ENCODE measurements at places on chromosomes 16 and 17.
A peak's percentile ranks its signal among the peaks of the same experiment; 100 is the strongest.

DNA sequence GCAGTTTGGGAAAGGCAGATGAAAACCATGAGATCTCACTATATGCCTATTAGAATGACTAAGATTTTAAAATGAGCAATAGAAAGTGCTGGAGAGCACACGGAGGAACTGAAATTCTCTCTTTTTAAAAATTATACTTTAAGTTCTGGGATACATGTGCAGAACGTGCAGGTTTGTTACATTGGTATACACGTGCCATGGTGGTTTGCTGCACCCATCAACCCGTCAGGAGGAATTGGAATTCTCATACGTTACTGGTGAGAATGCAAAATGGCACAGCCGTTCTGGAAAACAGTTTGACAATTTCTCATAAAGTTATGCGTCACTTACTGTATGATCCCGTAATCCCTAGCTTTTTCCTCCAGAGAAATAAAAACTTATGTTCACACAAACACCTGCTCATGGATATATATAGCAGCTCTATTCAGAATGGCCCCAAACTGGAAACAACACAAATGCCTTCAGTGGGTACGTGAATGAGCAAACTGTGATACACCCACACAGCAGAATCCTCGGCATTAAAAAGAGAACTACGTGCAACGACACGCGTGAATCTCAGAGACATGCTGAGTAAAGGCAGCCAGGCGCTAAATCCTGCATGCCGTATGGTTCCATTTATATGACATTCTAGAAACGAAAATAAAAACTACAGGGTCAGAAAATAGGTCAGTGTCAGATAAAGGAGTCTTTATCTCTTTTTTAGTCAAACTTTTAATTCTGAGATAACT, 11.8 kb downstream of the PIK3R6 start:
- no peak for DNase-seq

DNA sequence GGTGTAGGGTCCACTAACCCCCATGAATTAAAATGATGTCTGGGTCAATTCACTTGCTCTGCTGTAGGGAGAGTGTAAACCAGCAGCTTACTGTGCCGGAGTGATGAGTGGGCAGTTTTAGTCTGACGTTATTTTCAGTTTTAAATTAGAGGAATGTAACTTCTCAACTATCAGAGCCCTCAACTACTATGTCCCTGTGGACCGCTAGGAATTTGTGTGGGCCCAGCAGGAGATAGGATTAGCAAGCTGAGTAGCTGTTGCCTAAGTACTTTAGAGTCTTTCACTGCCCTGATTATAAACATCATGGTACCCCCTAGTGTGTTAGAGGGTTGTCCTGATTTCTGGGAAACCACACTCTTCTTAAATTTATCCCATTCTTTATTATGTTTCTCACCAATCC, 11.4 kb downstream of the MARVELD3 start:
- no peak for DNase-seq

DNA sequence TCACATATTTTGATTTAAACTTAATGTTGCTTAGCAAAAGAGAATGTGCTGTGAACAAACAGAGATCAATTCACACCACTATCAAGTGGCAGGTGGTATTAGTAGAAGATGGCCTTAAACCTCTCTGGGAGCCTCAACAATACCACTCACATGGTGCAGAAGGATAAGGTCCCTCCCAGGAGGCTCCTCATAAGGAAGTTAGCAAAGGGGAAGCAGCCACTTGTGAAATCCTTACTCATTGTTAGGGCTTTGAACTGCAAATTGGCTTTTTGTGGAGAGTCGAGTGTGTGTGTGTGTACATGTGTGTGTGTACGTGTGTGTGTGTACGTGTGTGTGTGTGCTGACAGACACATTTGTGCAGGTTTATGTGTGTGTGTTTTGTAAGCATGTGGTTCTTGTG, 48.9 kb upstream of the ASIC2 start:
- DNase-seq: no peak

DNA sequence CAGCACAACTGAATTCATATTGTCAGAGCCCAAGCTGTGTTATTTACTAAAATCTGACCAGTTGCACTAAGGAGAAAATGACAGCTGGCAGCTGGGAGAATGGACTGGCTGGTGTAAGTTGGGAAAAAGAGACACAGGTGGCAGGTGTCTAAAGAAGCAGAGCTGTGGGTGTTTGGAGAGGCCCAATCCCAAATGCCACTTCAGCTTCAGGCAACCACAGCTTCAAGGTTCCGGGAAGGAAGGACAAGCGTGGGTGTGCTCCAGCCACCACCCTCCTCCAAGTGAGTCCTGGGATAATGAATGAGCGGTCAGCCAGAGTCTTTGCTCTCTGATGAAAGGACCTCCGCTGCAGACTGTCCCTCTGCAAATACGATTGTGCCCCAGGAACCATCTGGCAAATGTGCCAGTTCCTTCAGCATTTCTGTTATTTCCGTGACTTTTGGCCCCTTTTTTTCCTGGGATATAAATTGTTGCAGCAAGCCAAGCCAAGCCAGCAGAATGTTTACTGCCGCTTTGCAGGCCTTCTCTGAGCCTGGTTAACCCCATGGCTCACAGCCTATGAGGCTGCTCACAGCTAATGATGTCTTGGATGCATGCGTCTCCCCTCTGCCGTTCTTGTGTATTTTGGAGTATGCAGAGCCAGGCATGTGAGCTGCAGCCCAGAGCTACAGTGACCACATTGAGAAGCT, 9.5 kb upstream of the RHBDL3 start:
- no peak for DNase-seq

- no peak for DNase-seq
Observed at GRCh38 chr17:80287806-80288567, 27.3 kb downstream of the RNF213 start.

- no peak for DNase-seq
Observed at GRCh38 chr17:50270435-50271362, 3.6 kb upstream of the TMEM92 start.

DNA sequence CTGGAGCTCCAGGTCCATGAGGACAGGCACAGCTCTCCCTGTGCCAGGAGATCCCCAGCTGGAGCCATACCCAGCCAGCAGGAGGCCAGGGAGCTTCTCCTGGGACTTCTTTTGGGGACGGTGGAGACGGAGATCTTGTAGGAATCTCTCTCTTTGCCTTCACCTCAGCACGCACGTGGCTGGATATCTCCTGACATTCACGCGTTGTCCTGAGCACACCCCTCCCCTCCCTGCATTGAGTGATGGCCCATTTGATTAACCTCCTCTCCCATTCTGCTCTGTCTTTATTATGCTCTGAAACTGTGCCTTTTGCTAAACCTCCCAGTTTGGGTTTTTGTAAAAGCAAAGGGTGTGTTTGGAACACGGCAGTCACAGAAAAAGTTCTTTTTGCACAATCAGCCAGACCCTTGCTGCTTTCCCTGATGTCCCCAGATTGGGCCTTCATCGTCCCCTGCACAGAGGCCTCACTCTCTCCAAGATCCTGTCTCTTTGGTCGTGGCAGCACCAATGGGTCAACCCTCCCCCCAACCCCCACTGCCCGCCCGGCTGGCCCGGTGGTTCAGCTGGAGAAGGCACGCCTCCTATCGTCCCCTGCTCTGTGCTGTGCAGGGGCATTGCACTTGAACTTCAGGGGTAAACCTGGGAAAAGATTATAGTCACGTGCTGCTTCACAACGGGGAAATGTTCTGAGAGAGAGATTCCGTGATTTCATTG, 32.5 kb upstream of the LGALS9 start:
- no peak for DNase-seq

DNA sequence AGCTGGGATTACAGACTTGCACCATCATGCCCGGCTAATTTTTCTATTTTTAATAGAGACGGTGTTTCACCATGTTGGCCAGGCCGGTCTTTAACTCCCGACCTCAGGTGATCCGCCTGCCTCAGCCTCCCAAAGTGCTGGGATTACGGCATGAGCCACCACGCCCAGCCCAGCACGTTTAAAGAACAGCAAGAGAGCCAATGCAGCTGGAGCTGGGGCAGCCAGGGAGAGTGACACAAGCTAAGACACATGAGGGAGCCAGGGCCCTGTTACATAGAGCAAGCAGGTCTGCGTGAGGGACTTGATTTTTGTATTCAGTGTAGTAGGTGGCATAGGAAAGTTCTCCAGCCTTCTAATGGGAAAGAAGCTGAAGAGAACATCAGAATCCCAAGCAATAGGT, 21.7 kb upstream of the GOSR2 start:
- no peak for DNase-seq

- DNase-seq: no peak
Observed at GRCh38 chr16:87132361-87133014, 184.7 kb downstream of the C16orf95 start.

DNA sequence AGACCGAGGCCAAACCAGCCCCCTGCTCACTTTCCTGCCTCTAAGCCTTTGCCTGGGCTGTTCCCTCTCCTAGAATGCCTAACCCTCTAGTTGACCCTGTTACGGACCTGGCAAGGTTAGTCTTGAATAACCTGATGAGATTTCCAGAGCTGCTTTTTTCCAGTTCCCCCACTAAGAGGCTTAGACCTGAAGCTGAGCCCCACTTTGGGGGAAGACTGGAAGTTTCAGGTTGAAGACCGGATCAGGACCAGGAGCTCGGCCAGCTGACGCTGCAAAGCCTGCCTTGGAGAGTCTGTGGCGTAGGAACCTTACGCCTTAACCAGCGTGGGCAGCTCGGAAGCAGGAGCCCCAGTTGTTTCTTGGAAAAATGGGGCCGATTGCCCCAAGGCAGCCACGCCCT, 129.8 kb downstream of the OR1D5 start:
- no peak for DNase-seq

DNA sequence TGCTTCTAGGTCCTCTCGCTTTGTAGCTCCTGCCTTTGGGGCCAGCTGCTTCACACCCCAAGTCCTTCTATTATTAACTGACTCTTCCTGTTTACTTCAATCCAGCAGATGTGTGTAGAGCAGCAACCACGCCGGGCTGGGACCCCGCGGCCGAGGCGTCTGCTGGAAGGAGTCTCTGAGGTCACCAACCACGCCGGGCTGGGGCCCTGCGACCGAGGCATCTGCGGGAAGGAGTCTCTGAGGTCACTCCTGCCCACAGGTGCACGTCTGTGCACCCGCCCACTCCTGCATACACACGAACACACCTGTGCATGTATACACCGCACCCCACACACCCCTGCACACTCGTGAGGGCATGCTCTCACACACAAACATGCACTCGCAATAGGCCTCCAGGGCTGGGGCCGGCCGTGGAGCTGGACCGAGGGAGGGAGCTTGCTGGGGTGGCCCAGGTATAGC, 7.8 kb upstream of the TEX19 start:
- DNase-seq: no peak

DNA sequence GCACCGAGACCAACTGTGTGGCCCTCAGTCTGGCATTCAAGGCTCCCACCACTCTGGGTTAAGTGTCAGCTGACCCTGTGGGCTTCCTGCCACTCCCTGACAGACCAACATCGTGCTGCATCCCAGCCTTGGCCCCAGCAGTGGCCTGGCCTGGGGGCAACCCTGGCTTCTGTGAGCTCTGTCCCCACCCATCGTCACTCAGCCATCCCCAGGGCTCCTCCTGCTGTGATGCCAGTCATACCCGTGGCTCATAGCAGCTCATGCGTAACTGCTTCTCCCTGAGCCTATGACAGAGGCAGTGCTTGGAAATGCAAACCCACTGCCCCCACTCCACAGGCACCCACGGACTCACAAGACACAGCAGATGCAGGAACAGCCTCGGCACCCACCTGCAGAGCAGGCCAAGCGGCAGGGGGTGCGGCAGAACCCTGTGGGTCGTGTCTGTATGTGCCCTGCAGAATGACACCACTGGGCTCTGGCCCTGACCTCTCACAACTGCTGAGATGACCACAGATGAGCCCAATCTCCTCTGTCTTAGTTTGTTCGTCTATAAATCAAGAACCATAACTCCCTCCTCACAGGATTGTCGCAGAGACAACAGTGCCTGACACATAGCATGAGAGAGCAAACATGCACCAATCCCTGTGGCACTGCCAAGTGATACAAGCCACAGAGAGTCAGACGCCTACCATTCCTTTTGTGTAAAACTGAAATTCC, 26.6 kb downstream of the PIEZO1 start:
- no peak for DNase-seq

GRCh38 chr17:64393000-64393402, 2.3 kb upstream of the PECAM1 start:
- DNase-seq: no peak

GRCh38 chr17:77145612-77146245, 5.0 kb downstream of the SEC14L1 start:
- DNase-seq: peak; percentile 68

DNA sequence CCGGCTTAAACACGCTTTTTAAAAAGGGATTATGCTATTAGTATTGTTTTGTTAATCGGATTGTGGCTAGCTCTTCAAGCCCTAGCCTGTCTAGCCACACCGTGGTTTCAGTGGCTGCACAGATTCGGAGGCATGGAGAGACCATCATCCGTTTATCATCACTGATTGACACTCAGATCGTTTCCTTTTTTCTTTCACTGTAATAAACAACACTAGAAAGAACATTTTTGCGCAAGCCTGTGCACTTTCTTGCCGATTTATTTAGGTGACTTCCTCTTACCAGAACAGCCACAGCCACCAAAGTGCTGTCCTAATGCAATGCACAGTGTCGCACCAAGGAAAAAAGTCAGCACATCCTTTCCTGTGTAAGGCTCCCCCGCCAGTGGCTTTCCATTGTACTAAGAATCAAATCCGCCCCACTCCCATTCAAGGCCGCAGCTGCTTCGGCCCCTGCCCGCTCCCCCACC, 78.2 kb downstream of the CRISPLD2 start:
- no peak for DNase-seq
